Muscle of leg (tissue), 16 donors: ENCODE measurements at places on chromosomes 4 and X. TPM values are rescaled to one million over a fixed set of nuclear protein-coding genes. Genes with fewer than 3 reads are reported as not detected.

CCDC160 gene
- 0.13 TPM for total RNA-seq

COMMD8 gene
- 13.8 TPM for total RNA-seq

IBSP gene
- total RNA-seq: not detected

FAM47B gene
- total RNA-seq: not detected

FAT4 gene
- 45.4 TPM for total RNA-seq

ZGRF1 gene
- total RNA-seq: 13.8 TPM

SSX2 gene
- not detected for total RNA-seq

HS3ST1 gene
- total RNA-seq: 0.09 TPM

NDUFA1 gene
- total RNA-seq: 183 TPM

HHIP gene
- 3.5 TPM for total RNA-seq

VCX3A gene
- total RNA-seq: not detected

CLIC2 gene
- total RNA-seq: 3.8 TPM

C4orf50 gene
- under 0.01 TPM for total RNA-seq

MUC7 gene
- not detected for total RNA-seq

CSAG3 gene
- not detected for total RNA-seq

PDHA2 gene
- total RNA-seq: not detected

SLC26A1 gene
- 0.58 TPM for total RNA-seq

PABPC1L2A gene
- total RNA-seq: not detected

CPLX1 gene
- total RNA-seq: 0.13 TPM

ADGRL3 gene
- 40.7 TPM for total RNA-seq
